ENCODE measurements at places on chromosomes 3 and 15.

GRCh38 chr3:184846496-184846895, 34.5 kb downstream of the VPS8 start:
- DNase-seq: no peak

- DNase-seq: no peak
Observed at GRCh38 chr3:59658866-59659265, 609.0 kb upstream of the CFAP20DC start.

- peak; percentile 71 for DNase-seq
Observed at GRCh38 chr15:71800835-71801745, 9.3 kb upstream of the NR2E3 start.

- DNase-seq: no peak
Observed at GRCh38 chr15:36579792-36580431, 486 bp downstream of the CDIN1 start.

DNA sequence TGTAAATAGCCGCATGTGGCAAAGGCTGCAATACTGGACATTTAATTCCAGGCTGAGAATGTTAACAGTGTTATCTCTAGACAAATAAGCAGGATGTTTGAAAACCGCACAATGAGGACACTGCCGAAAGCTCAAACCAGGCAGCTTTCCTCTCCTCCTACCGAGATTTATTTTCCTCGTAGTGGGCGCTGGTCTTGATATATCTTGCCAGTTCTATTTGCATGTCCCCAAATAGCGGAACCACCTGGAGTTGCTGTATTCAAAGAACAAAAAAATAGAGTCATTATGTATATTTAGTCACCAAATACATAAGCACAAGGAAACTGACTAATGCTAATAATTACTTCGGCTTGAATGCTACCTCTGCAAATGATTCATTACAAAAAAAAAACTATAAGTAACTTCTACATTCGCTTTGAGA, 46.5 kb downstream of the CYFIP1 start:
- DNase-seq: no peak

DNA sequence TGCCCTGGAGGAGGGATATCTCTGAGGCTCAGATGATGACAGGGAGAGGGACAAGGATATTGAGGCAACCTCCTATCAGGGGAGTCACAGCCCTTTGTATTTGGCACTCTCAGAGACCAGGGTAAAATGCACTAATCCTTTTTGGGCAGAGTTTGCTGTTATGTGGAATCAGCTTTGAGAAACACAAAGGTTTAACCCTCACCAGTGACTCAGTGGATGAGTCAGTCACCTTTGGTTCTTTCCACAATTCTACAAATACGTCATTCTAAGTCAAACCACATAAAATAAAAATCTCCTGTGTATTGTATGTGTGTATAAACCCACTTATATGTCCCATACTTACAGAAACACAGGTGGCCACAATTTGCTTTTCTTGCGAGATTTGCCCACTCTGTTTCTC, 5.1 kb downstream of the LSAMP start:
- peak; percentile 5 for DNase-seq

GRCh38 chr15:41492597-41493204, 973 bp upstream of the ITPKA start:
- DNase-seq: no peak

DNA sequence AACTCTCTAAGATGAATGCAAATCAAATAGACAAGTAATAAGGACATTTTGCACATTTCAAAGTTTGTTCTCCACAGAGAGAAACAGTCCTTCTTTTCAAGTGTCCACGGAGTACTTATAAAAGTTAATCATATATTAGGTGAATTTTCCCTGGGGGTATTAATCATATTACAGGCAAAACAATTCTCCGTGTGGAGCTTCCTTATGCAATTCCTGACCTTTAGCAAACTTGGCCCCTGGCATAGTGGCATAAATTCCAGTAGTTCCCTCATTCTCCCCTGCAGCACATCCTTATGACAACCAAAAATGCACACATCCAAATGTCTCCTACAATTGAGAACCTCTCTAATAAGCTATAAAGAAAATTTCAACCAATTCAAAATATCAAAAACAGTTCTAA, 34.4 kb downstream of the FSIP1 start:
- DNase-seq: no peak

DNA sequence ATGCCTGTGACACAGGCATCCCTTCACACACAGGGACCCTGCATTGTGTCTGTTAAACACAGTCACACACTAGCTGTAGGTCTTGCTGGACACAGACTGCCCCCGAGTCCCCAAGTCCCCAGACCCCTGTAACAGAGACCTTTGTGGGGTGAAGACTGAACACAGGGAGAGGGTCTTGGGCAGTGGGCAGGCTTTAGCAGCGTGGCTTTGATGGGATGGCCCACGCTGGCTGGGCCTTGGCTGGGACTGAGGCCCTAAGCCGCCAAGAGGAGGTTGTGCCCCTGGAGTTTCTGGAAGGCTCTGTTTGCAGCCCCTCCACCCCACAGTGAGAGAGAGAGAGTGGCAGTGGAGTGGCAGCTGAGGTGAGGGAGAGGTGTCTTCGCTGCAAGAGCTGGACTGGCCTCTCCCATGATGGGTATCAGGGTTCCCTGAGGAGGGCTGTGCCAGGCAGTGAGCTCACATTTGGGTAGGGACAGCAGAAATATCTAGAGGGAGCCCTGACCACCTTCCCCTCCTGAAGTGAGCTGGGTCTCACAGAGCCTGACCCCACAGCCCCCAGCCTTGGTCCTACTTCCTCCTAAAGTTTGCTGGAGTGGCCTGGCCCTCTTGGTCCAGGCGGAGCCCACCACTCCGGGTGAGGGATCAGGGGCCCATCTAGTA, 635 bp upstream of the VILL start:
- DNase-seq: no peak

DNA sequence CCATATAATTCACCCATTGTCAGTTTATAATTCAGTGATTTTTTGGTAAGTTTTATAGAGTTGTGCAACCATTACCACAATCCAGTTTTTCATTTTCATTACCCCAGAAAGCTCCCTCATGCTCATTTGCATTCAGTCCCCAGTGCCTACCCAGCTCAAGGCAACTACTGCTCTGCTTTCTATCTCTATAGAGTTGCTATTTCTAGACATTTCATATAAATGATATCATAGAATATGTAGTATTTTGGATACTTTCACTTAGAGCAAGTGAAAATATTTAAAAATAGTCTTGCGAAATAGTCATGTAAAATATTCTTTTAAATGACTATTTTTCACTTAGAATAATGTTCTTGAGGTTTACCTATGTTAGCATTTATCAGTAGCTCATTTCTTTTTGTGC, 42.1 kb downstream of the ZNF654 start:
- DNase-seq: no peak

- no peak for DNase-seq
Observed at GRCh38 chr15:91894606-91895005, 41.1 kb downstream of the SLCO3A1 start.

- DNase-seq: no peak
Observed at GRCh38 chr15:65938604-65939003, 69.3 kb downstream of the RAB11A start.

- no peak for DNase-seq
Observed at GRCh38 chr3:127824151-127824825, 2.0 kb upstream of the MGLL start.

DNA sequence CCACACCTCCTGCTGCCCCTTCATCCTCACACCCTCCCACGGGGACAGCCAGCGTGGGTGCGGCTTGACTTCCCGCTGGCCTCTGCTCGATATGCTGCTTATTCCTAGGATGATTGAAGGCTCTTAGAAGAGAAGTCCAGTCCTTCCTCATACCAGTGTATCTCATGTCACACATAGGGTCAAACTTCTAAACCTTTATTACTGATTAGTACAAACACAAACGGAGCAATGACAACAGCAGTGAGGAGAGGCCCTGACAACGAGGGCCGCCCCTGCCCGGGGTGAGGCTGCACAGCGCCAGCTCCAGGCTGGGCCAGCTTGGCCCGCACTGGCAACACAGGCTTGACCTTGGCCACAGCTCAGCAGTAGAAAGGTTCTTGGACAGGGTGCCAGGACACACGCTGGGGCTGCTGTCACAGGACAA, 3.7 kb downstream of the CIB1 start:
- no peak for DNase-seq

- no peak for DNase-seq
Observed at GRCh38 chr3:62159056-62159708, 214.2 kb downstream of the FEZF2 start.

DNA sequence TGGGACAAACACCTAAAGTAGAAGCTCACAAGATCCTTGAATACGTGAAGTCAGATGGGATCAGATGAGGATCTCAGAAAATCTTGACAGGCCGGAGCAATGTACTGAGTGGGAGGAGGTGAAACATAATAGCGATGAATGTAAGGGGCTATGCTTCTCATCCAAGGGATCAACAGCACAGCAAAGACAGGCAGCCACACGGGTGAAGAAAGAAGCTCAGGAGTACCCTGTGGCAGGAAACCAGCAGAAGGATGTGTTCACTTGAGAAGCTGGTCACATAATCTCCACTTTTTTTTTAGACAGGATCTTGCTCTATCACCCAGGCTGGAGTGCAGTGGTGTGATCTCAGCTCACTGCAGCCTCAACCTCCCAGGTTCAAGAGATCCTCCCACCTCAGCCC, 92.4 kb downstream of the MEGF11 start:
- no peak for DNase-seq

- no peak for DNase-seq
Observed at GRCh38 chr3:185912929-185913901, 24.6 kb downstream of the TRA2B start.

DNA sequence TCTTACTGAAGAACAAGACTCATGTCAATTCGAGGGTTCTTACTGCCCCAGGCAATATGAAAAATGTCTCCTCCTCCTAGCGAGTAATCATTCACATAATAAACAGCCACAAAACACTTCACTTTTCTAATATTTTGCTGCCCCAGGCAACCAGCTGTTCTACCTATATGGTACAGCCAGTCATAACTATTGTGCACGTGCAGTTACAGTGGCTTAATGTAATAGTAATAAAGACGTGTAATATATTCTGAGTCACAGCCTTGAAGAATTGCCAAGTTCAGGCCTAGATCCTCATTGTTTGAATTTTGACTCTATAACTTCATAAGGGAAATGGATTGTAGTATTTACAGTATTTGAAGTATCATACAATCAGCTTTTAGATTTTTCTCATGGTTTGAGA, 1250.0 kb upstream of the GBE1 start:
- peak; percentile 54 for DNase-seq

DNA sequence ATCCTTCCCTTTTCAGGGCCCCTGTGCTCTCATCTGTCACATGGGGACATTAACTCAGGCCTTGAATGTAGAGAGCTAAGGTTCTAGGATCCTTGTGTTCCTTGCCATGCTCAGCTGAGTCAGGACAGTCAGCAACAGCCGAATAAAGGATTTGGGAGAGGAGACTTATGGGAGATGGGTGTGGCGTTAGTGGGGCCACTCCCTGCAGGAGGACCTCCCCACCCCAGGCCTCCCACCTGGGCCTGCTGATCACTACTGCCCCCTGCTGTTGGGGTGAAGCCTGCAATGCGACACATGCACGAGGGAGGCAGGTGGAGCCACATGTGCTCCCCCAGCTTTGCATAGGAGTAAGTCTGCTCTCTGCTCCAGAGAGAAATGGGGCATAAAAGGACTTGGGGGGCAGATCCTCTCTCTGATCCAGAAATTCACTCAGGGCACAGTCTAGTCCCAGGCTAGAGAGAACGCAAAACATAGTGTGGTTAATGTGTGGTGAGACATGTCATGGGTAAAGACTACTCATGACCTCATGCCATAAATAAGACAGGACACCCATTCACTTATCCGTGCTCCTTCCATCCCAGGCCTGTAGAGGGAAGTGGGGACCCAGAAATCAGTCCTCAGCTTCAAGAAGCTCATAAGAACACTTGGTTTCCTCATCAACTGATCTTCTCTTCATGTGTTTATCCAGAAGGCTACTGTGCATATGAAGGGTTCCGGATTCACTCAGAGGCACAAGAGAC, 19.4 kb downstream of the RBP1 start:
- DNase-seq: no peak

GRCh38 chr3:104596551-104596950, 770.2 kb upstream of the ALCAM start:
- peak; percentile 34 for DNase-seq

- DNase-seq: no peak
Observed at GRCh38 chr3:105539897-105540296, 173.2 kb downstream of the ALCAM start.

DNA sequence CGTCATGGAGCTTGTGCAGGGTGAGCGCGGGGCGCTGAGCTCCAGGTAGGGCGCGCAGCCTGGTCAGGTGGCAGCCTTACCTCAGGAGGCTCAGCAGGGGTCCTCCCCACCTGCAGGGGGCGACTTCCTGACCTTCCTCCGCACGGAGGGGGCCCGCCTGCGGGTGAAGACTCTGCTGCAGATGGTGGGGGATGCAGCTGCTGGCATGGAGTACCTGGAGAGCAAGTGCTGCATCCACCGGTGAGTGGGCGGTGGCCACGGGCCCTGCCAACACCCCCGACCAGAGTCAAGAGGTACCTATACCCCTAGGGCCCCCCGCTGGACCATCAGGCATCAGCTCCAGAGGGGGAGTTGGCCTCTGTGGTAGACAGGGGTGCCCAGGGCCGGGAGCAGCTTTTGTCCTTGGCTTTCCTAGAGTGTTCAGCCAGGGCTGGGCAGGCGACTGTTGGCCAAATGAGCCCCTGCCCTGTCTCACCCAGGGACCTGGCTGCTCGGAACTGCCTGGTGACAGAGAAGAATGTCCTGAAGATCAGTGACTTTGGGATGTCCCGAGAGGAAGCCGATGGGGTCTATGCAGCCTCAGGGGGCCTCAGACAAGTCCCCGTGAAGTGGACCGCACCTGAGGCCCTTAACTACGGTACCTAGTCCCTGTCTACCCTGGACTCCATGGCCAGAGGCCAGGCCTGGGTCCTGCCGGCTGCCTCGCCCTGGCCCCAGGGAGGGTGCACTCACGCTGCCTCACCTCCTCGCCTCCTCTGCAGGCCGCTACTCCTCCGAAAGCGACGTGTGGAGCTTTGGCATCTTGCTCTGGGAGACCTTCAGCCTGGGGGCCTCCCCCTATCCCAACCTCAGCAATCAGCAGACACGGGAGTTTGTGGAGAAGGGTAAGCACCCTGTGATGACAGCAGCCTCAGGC, 9.1 kb downstream of the FES start:
- no peak for DNase-seq

DNA sequence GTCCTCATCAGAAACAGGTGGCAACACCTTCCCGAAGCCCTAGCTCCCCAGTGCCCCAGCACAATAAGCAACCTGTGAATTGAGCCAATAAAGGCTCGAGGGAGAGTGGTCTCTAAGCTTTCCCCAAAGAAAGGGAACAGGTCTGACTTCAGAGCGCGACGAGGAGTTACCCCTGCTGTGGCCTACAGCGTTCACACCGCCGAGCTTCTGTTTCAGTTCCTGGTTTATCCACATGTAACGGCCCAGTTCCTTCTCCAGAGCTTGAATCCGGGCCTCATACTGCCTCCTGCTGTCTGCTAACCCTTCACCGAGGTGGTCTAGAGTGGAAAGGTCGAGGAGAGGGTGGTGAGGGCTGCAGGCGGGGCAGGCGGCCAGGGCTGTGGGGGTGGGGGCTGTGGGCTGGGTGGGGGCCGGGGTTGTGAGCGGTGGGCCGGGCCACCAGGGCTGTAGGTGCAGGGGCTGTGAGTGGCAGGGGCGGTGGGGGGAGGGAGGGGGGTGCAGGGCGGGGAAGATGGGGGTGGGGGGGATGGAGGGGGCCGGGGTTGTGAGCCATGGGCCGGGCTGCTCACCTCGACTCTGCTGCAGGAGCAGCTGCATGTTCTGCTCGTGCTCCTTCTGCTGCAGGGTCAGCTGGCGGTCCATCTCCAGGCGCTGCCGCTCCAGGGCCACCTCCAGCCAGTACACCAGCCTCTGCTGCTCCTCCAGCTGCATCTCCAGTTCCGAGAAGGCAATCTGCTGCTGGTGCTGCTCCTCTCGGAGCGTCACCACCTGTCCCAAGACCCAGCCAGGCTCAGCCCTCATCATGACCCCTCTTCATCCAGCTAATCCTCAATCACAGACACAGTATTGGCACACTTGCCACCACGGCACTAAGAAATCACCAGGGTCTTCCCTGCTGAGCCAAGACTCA, 26.2 kb downstream of the KIF7 start:
- no peak for DNase-seq
